ENCODE measurements at places on chromosomes 3 and 15.

GRCh38 chr3:161163297-161163696 is 57.8 kb upstream of the NMD3 start:
- DNase-seq: peak; percentile 83

GRCh38 chr3:183027276-183027675 is 46.9 kb upstream of the DCUN1D1 start:
- DNase-seq: no peak

DNA sequence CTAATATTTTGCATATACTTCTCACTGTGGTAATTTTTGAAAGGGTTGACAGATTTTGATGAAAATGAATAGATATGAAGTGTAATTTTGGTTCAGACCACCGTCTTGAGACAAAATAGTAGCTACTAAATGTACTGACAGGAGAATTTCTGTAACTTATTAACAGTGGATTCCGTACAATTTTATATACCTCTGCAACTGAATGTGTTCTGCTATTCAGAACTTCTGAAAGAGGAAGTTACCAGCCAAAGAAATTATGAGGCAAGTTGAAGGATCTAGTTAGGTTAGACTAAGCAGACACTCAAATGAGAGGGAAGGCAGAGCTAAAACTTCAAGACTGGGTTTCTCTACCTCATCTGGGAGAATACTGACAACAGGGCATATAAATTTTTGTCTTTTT is 29.4 kb downstream of the GAP43 start:
- no peak for DNase-seq

- DNase-seq: no peak
Observed at GRCh38 chr3:72776-73175, 123.8 kb upstream of the CHL1 start.

DNA sequence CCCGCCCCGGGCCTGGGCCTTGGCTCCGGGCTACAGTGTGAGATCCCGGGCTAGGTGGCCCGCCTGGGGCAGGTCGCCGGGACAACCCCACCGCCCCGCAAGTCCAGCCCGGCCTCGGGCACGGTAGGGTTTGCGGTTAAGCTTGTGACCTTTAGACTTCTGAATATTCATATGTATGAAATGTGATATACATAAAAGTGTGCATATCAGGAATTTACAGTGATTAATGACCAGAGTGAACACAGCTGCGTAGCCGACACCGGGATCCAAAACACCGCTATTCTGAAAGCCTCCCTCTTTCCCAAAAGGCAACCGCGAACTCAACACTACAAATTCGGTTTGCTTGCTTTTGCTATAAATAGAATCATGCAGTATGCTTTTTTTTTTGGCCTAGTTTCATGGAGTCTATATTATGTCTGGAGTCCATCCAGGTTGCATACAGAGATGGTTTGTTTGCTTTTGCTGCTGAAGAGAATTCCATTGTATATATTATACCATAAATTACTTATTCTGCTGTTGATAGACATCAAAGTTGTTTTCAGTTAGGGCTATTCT is 636 bp upstream of the SNRPA1 start:
- no peak for DNase-seq

DNA sequence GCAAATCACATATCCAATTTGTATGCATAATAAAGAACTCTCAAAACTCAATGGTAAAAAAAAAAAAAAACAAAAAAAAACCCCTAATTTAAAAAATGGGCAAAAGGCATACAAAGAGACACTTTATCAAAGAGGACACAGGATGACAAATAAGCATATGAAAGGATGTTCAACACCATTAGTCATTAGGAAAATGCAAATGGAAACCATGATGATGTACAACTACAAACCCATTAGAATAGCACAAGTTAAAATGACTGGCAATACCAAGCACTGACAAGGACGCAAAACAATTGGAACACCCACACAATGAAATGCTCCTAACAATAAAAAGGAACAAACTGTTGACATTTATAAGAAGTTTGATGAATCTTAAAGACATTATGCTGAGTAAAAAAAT is 63.4 kb upstream of the ADAMTS17 start:
- no peak for DNase-seq

DNA sequence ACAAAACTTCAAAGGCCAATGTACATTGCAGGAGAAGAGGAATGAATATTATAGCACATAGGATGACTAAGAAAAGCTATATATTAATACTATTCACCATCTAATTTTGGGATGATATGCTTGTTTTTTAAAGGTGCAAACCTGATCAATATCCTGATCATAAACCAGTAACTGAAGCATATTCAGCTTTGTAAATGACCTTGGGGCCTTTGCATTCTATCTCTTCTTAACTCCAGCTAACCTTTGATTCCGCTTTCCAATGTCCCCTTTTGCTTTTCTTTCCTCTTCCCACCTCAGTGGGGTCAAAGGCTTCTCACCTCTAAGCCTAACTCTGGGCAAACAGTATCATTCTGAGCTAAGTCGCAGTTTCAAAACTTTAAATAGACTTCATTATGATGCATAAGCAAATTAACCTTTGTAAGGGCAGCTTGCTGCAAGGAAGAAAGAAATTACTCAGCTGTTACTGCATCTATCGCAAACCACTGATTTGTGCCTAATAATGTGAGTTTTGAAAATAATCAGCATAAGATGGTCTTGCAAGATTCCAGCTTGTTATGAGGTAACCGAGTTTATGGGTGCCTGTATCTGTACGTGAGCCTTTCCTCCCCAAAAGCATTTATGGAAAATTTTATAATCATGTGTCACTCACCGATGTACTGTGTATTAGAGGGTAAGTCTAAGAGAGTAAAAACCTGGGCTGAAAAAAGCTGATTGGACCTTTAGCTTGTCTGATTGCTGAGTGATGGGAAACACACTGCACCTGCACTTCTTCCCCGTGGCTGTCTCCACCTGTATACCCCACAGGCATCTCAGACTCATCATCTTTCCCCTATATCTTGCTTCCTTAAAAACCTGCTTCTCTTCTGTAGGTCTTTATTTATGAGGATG is 116.8 kb downstream of the TPRG1 start:
- DNase-seq: no peak

- DNase-seq: no peak
Observed at GRCh38 chr15:33968224-33968623, at the start of gene CHRM5. CHRM5 (plus strand) TSS chr15:33968497; CDS start chr15:34062718, 94,221 bp downstream.

GRCh38 chr3:168618827-168619470 is 523.2 kb upstream of the GOLIM4 start:
- DNase-seq: no peak

- DNase-seq: peak; percentile 67
Observed at GRCh38 chr15:85800478-85801123, 5.9 kb upstream of the KLHL25 start.

- DNase-seq: no peak
Observed at GRCh38 chr3:41000471-41000870, 198.8 kb upstream of the CTNNB1 start.

DNA sequence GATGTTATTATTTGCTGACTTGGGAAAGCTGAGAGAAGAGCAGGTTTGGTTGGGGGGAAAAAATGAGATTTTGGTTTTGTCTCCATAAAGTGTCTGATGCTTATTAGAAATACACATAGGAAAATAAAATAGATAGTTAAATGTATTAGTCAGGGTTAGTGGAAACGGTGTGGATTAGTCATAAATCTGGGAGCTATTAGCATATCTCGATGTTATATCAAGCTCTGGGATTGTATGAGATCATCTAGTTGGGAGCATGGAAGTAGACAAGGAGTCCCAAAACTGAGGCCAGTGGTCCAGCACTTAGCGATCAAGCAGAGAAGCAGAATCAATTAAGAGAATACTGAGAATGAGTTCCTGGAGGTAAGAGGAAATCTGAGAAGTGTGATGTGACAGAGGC is 845.5 kb downstream of the ROBO2 start:
- no peak for DNase-seq

DNA sequence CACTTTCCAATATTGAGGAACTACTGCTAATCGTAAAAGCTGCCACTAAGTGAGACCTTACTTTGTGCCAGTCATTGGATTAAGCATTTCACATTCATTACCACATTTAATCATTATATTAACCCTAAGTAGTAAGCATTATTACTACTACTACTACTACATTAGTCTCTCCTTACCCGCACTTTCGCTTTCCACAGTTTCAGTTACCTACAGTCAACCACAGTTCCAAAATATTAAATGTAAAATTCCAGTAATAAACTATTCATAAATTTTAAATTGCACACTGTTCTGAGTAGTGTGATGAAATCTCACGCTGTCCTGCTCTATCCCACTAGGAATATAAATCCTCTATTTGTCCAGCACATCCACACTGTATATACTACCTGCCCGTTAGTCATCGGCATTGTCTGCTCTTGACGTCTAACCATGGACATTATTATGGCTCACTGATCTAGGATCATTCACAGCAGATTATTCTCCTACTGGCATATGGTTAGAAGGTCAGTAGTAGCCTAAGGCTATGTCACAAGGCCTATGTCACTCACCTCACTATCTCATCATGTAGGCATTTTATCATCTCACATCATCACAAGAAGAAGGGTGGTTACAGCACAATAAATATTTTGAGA is 121.1 kb downstream of the GSK3B start:
- DNase-seq: peak; percentile 45

- no peak for DNase-seq
Observed at GRCh38 chr15:61521953-61522352, 292.9 kb upstream of the RORA start.

GRCh38 chr15:91930092-91930491 is 76.6 kb downstream of the SLCO3A1 start:
- no peak for DNase-seq

- no peak for DNase-seq
Observed at GRCh38 chr3:148878095-148878494, 13.0 kb downstream of the CPA3 start.

GRCh38 chr3:130276203-130276803 is 69.2 kb upstream of the COL6A5 start:
- peak; percentile 21 for DNase-seq

DNA sequence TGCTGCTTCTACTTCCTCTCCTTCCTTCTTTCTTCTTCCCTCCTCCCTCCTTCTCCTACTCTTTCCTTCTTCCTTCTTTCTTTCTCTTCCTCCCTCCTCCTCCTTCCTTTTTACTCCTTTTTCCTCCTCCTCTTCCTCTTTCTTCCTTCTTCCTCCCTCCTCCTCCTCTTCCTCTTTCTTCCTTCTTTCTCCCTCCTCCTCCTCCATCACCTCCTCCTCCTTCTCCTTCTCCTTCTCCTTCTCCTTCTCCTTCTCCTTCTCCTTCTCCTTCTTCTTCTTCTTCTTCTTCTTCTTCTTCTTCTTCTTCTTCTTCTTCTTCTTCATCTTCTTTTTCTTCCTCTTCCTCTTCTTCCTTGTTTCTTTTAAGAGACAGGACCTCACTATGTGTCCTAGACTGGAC is 224.0 kb downstream of the NR2F2 start:
- no peak for DNase-seq

GRCh38 chr3:15542614-15543013 is 21.1 kb upstream of the COLQ start:
- no peak for DNase-seq

GRCh38 chr15:74752531-74752930 is 3.9 kb downstream of the CYP1A2 start:
- no peak for DNase-seq
